T-helper 22 cell (primary cell): ENCODE measurements at places on chromosomes 2 and 18.

DNA sequence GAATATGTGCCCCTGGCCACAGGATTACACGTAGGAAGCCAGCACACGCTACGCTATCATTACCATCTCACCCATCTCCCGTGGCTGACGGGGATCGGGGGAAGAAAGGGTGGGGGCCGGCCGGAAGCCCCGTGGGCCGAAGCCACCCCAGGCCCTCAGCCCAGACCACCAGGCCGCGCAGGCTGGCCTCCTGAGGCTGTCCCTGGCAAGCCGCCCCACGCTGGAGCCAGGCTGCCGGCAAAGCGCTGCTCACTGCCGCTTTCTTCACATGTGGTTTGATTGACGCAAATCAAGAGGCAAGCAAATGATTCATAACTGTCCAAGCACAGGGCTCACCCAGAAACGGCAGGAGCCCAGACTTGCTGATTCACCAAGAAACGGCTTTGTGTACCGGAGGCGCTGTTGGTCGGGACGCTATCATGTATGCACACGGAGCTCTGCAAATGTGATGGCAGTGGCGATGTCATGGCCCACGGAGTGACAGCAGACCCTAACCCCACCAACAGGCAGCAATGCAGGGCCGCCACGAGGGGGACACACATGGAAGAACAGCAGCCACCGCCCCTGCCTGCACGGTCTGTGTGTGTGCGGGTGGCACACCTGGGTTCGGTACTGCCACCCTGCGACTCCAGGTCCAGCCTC lies 125.7 kb downstream of the HDAC4 start:
- peak; percentile 82 for DNase-seq

DNA sequence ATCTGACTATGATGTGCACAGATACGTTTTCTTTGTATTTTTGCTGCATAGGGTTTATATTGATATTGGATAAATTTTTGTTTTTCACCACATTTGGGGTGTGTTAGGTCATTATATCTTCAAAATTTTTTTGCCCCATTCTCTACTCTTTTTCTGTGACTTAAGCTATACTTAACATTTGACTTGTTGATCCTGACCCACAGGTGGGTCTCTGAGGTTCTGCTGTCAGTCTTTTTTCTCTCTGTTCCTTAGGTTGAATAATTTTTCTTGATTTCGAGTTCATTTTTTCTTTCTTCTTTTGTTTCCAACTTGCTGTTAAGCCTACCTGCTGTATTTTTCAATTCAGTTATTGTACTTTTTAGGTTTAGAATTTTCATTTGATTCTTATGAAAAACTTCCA lies 12.1 kb downstream of the RAB3GAP1 start:
- no peak for DNase-seq

- no peak for DNase-seq
These were observed 621.7 kb upstream of the ACVR2A start for GRCh38 chr2:147223119-147223518.

GRCh38 chr18:3479978-3480509 lies 30.1 kb downstream of the TGIF1 start:
- no peak for DNase-seq

GRCh38 chr2:109529532-109530449 lies 84.0 kb downstream of the SEPTIN10 start:
- DNase-seq = no peak

- no peak for DNase-seq
These were observed 216.3 kb downstream of the MYT1L start for GRCh38 chr2:2114707-2115245.

GRCh38 chr2:219272995-219273394 lies 6.2 kb upstream of the DNAJB2 start:
- no peak for DNase-seq

GRCh38 chr18:49321271-49321670 lies 139.2 kb downstream of the DYM start:
- no peak for DNase-seq

- DNase-seq = no peak
These were observed 167.5 kb downstream of the BCL2 start for GRCh38 chr18:63152096-63152495.

DNA sequence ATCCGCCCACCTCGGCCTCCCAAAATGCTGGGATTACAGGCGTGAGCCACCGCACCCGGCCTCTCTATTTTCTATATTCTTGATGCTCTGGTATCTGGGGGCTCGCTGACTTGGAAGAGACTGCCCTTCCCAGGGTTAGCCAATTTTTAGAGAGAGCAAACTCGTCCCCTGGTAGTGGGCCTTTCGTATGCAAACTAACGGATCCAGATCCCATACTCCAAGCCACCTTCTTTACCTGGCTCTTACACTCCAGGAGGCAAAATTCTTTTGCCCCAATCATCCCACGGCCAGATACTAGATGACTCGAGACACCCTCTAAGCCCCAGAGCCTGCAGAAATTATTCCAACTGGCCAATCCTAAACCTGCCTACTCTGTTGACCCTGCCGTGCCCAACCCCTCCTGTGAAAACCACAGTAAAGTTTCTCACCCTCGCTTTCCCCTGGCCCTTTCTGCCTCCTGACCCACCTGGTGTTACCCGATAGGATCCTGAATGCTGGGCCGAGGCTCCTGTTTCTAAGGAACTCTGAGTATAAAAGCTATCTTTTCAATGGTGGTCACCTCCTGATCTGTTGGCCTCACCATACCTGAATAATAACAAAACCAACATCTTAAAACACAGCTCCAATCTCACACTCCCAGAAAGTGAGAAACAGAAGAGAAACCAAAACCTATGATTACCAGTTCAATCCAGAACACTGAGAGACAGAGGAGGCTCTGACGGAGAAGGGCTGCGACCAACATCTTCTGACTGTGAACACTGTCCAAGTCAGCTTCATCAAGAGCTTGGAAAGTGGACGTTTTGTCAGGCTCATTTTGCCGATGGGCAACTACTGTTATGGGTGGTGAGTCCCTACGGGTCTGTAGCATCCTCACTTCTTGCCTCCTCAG lies 57.6 kb upstream of the ZNF532 start:
- DNase-seq = no peak
